Stimulated activated CD8-positive, alpha-beta memory T cell treated with anti-CD3 and anti-CD28 coated beads, Interleukin-7, amount 100 ng/mL, for 24 hours (primary cell): ENCODE measurements at places on chromosomes 3 and 15.

GRCh38 chr3:24614359-24614758 is 119.7 kb upstream of the THRB start:
- DNase-seq, result no peak

DNA sequence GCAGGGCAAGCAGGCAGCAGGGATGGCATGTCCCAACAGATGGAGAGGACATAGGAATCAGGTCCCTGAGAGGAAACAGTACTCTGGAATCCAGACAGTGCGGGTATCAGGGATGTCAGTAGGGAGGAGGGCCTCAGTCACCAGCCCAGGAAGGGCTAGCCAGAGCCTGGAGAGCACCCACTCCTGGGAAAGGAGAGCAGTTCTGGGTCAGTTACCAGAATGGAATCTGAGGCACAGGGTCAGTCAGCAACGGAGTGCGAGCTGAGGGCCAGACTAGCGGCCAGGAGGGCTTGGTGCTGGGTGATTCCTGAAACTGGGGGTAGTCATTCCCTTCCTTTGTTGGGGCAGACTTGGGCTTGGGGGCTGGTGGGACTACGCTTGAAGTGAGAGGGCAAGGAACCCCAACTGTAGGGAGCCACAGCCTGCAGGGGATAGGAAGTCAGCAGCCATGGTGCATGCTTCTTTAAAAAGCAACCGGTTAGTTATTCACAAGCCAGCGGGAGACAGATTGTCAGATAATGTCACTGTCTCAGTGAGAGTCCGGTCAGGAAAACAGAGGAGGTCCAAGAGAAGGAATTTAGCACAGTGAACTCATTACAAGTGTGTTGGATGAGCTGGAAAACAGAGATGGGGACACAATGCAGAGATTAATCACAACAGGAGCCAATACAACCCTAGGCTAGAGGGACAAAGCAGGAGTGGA is 27.9 kb downstream of the PLA1A start:
- no peak for DNase-seq

DNA sequence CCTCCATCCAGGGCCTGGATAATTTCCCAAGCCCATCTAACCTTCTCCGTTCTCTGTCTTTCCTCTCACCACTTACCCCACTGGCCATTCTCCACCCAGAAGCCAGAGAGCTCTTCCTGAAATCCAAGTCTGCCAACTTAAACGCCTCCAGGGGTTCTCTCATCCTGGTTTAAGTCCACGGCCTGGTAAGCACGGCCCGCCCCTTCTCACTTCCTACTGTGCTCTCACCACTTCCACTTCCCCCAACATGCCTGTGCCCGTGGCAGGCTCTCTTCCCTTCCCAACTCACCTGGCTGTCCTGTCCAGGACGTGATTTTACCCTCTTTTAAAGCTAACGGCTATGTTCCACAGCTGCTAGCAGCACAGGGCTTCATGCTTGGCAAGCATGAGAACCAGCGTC is 1.7 kb upstream of the CX3CR1 start:
- no peak for DNase-seq

- no peak for DNase-seq
Observed at GRCh38 chr3:42653303-42653559, 266 bp upstream of the ZBTB47 start.

DNA sequence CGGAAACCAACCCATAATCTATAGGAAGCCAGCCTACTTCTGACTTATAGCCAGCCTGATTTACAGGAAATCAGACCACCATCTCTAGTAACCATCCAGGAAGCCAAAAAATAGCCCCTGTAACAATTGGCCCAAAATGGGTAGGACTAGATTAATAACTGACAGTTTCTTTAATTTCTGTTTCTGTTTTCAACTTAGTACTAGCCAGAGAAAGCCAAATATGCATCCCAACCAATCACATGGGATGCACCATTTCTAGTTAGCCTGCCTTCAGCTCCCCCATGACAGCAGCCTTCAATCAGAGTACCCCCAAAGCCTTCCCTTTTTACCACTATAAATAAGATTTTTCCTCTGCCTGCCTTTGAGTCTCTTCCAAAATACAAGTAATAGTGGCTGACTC is 239.1 kb upstream of the GADL1 start:
- no peak for DNase-seq

DNA sequence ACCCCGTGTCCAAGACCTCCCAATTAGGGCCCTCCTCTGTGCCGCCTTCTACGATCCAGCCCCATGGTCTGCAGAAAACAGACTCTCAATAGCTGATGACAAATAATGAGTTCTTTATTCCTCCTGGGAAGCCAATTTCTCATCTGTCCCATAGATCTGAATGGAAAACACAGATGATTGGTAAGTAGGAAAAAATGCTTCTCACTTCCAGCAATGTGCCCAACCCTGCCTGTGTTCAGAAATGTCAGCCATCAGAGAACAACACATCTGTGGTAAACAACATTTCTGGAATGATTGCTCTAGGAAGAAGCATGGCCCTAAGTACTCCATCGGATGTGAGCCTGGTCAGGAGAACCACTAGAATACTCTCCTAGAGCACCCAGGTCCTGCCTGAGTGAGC is 240.5 kb upstream of the HES1 start:
- no peak for DNase-seq

DNA sequence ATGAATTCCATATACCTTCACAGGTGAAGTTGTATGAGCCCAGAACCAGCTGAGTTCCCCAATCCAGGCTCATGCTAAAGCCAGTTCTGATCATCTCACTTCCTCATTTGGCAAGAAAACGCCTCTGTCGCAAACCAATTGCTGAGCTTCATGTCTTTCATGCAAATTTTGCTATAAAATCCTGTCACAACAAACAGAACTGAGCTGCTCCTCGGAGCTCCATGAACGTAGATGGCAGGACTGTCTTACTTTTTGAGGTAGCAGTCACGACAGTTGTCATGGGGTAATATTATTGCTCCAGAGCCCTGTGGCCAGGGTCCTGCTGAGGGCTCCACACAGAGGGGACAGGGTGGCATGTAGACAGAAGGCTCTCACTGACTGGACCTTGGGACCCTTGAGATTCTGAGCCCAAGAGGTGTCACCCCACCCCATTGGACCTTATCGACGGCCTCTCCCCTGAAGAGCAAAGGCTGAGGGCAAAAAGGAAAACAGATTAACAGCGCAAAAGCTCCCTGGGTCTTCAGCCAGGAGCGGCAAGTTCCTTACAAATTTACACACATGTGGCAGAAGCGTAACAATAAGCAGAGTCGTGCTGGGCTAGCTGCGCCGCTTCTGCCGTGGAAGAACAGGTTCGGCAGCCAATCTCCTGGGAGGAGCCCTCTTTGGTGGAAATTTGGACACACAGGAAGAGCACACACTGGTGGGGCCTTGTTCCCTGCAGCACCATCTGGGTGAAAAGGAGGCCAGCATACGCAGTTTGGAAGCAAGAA is 249.2 kb downstream of the OPA1 start:
- no peak for DNase-seq

- no peak for DNase-seq
Observed at GRCh38 chr15:23561914-23562313, 3.6 kb upstream of the MKRN3 start.
